EH (cell line): ENCODE measurements at places on chromosomes 3 and 15.
A peak's percentile ranks its signal among the peaks of the same experiment; 100 is the strongest.

DNA sequence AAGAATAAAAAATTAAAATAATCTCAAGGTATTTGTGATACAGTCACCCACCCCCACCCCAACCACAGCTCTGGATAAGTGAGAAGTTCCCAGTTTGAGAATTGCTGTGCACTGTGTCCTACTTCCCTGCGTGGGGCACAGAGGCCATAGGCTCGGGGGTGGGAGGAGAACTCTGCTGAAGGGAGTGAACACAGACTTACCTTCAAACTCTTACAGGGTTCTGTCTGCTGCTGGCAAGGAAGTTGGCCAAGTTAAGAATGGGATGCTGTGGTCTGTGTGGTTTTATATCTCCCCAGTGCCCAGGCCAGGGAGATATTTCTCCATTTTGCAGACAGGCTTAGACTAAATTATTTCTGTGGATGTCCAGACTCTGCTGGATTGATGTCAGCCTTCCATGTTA is 37.6 kb downstream of the SPTSSB start:
- no peak for DNase-seq

DNA sequence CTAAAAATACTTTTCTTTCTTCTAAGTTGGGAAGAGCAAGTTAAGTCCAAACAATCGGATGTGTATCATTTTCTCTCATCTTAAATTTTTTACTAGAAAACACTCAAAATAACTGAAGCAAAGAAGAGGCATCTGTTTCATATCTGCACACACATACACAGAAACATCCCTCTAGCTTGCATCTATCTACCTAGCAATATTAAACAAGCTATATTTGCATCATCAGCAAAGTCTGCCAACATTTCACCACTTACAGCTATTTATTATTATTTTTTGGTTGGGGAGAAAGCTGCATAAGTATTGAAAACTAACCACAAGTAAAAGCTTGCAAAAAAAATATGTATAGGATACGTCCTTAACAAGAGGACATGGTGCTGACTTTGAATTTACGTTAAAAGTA is 1.9 kb downstream of the GOLIM4 start:
- DNase-seq = peak; percentile 27

DNA sequence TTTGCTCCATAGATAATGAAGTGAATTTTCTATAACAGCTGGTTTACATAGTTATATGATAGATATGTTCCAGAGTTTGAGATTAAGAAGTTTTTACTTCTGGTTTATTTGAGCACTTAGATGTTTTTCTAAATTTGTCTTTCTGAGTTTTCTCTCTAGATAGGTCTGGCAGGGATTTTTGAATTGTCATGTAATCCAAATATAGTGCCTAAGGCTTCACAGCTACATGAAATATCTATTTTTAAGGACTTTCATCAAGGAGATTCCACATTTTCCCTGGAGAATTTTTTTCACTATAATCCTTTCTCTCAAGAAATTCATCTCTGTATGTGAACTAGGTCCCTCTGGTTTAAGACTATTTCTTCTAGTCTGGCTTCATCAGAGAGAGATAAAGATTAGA is 12.0 kb downstream of the PPM1L start:
- DNase-seq = no peak

DNA sequence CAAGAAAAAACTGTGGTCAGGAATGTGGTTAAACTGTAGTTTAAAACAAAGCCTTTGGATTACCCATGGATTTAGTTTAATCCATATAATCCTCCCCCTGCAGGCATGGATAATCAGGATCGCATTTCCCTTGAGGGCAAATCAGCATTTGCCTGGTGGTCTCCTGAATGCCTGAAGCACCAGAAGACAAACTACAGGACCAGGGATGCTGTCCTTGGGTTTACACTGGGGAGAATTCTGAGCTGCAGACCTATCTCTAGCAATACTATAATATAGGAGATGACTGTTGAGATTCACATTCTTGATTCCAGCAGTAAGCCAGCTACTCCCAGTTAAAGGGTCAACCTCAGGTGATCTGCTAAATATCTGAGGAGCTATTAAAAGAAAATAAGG is 10.6 kb downstream of the PIK3CB start:
- no peak for DNase-seq

DNA sequence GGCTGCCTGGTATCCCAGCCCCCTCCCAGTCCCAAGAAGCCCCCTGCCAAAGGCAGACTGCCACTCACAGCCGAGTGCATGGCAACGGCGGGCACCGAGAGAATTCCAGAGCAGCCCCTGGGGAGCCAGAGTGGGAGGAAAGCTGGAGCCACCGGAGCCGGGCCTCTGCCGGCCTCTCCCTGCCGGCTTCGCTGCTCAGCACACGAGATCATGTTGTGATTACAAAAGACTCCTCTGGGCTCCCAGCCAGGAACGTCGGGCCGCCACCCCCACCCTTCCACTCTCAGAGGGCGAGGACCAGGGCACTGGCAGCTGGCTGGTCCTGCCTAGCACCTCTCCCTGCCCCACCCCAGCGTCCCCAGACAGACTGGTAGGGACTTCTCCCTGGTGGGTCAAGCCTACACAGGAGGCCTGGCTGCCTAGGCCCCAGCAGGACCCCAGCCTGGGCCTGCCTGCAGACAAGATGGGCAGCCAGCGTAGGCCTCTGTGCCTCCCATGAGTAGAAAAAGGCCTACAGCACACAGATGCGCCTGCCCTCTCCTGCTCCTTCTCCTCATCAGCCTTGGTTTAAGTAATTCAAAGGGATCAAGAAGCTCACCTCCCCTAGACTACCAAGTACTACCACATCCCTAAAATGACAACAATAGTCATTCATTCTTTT is at the start of gene CCDC9B:
TSS of gene CCDC9B (minus strand) at position 200 of the 661 bp plus-strand sequence. CDS start at position 80, 120 bp downstream.
- DNase-seq = peak; percentile 93
